CD8-positive, alpha-beta memory T cell (primary cell): ENCODE measurements at places on chromosomes 5 and 9.

DNA sequence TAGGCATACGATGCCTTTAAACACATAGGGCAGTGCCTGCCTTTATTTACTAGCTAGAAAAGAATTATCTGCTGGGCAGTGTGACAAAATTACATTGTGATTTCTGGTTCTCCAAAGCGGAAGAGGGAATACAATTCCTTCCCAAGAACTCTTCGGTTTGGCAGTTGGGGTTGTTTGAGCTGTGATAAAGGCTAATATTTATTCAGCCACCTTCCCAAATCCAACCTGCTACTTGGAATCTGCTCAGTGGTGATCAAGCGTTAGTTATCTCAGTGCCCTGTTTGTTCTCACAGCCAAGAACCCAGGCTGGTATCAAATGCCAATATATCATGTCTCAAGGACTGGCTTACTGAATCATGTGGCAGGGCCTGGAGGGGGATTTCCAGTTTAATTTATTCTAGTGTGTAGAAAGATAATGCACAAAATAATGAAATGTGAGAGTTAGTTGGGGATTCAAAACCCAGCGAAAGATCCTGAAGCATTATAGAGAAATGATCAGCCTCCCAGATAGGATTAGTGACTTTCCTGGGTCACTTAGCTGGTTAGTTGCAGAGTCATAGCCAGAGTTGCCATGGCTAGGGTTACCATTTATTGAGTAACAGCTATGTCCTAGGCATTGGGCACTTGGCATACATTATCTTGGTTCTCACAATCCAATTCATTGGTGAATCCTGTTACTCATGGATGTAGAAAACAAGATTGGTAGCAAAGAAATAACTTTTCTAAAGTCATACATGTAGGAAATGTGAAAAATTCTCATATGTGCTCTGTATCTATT is 457.0 kb upstream of the KLF4 start:
- no peak for DNase-seq

- no peak for DNase-seq
These were observed 3.9 kb downstream of the STC2 start for GRCh38 chr5:173324115-173325001.

- no peak for DNase-seq
These were observed 73.0 kb downstream of the KCNIP1 start for GRCh38 chr5:170576602-170577535.

DNA sequence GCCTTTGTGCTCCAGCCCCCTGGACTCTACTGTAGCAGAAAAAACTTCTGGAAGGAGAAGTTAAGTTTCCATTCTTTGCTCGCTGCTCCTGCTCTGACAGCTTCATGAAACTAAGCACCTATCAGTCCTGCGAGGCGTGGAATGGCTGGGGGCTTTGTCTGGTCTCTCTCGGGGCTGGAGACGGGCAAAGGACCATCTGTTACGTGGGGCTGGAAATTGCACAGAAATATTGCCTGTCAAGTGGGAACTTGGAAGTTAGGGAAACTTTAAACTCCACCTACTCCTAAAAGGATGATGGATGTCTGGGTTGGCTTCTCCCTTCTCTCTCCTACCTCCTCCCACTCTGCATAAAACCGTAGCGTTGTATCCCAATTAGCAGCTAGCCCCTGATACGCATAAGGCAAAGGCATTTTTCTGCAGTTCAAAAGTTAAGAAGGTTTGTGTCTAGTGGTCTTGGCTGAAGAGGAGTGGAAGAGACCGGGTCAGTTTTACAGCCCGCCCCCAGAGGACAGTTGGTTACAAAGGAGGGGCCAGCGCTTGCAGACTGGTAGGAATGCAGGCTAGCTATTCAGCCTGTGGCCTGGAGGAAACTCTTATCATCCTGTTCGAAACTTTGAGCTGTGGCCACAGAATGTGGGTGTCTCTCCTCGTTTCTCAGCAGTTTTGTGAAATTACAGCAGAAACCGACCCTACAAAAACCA is 1.3 kb downstream of the FBXL7 start:
- no peak for DNase-seq

DNA sequence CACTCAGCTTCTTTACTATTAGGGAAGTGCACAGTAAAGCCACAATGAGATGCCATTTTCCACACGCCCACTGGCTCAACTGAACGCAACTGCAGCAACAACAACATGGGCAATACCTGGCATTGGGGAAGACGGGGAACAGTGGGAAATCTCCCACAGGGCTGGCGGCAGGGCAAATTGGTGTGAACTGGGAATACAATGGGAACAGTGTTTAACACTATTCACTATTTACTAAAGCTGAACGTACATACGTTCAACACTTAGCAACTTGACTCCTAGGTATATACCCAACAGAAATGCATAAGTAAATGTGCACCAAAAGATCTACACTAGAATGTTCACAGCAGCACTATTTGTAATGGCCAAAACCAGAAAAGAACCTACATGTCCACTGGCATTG is 14.1 kb downstream of the ZER1 start:
- no peak for DNase-seq

GRCh38 chr9:131774636-131775035 is 34.8 kb upstream of the RAPGEF1 start:
- DNase-seq = no peak

DNA sequence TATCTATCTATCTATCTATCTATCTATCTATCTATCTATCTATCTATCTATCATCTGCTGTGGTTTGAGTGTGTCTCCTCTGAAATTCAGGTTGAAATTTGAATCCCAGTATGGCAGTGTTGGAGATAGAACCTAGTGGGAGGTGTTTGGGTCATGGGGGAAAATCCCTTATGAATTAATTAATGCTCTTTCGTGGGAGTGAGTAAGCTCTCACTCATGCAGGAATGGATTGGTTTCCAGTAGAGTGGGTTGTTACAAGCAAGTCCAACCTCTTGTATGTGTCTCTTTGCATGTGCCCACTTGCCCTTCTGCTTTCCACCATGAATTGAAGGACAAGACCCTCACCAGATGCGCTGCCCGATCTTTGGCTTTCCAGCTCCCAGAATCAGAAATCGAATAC is 113.0 kb downstream of the ANXA1 start:
- no peak for DNase-seq

GRCh38 chr5:178236679-178237078 is 4.1 kb upstream of the PHYKPL start:
- DNase-seq = no peak

DNA sequence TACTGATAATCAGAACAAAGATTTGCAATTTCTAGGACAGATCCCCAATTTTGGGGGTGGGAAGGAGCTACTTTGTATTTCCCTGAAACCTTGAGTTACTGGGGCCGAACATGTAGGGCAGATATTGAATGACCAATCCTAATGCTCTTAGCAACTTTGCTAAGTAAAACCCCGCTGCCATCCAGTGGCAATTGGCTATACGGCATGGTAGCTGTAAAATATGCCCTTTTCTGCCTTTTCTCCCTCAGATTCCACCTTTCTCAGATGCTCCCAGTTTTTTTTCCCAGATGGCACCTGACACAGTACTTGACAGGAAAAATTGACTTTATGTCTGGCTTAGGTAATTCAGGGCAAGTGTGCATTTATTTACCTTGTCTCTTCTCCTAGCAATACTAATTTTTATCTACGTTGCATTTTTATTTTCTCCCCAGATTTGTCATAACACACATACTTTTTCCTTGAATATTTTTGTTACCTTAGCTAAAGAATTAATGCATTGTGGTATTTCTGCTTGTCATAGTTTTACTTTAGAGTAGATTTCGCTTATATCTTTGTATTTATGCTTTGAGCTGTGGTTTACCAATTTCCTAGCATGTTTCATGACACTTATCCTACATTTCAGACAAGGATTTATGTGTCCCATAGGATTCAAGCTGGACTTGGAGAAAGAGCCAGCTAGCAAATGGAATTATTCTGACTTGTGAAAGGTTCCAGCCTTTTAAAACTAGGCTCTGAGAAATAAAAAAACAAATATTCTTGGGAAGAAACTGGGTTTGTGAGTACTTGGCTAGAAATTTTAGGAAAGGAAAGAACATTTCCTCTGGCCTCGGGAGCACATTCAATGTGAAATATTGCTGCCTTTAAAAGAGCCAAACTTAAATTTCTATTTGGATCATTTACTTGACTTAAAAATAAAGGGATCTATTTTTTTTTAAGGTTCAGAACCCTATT is 37.4 kb downstream of the PIK3R1 start:
- no peak for DNase-seq

GRCh38 chr5:52786391-52786790 is 1.3 kb upstream of the ITGA1 start:
- DNase-seq = no peak

DNA sequence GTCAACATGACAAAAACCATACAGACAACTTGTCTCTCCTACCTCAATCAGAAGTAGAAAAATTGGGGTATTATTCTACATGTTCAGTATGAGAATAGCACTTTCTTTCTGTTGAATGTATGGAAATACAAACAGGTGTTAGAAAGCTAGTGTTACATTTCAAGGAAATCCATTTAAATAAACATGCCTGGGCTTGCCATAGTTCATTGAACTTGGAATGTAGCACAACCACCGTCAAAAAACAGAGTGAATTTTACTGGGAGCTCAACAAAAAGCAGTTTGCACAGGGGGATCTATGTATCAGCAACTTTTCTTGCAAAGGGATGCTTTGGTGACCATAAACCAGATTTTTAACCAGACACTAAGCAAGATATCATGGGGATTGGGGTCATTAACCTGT is 307.9 kb upstream of the SMARCA2 start:
- DNase-seq = no peak

DNA sequence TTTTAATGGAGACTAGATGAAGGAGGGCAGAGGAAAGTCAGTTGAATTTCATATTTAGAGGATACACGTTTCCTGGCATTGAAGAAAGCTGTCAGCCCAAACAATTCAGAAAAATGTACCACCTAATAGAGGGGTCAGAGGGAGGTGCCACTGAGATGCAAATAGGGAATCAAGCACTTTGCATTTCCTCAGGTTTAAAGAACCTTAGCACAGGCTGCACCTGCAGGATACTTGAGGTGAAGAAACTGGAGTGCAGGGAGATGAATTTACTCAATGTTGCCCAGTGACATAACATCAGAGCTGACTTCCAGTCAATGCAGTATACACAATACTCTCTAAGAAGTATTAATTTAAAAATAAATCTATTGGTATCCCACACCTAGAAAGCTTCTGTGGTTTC is 67.0 kb upstream of the MAST4 start:
- no peak for DNase-seq

- no peak for DNase-seq
These were observed 274.5 kb upstream of the PTGER4 start for GRCh38 chr5:40405230-40405629.

DNA sequence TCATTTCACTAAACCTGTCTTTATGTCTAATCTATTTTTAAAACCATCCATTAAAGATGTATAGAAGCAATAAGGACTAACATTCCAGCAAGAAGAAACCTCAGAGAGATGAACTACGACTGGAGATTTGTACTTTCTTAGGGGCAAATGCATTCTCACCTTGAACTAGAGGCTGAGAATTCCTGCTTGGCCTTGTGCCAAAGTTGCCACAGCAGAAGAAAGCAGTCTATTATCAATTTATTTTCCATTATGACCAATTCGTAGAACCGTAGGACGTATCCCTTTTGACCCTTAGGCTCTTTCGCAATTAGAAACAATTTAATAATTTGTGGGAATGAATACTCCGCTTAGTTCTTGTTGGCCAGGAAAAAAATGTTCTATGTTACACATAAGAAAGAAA is 1647.4 kb upstream of the CDH9 start:
- no peak for DNase-seq

- DNase-seq = no peak
These were observed 353.6 kb downstream of the SLIT3 start for GRCh38 chr5:168947212-168947868.

- DNase-seq = no peak
These were observed 499.1 kb upstream of the MPDZ start for GRCh38 chr9:13778631-13779030.

GRCh38 chr9:129785866-129786265 is 17.1 kb upstream of the TOR1B start:
- no peak for DNase-seq

DNA sequence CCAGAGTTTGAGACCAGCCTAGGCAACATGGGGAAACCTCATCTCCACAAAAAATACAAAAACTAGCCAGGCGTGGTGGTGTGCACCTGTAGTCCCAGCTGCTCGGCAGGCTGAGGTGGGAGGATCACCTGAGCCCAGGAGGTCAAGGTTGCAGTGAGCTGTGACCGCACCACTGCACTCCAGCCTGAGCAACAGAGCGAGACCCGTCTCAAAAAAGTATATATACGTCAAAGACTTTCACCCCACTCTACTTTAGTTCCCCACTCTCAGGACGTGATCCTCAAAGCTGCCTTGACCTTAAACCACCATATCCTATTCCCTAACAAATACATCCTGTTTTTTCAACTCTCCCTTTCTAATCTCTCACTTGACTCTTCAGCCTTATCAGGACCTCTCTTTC is 41.0 kb downstream of the PCDHGC5 start:
- DNase-seq = no peak

- no peak for DNase-seq
These were observed 7.9 kb upstream of the C1QTNF2 start for GRCh38 chr5:160378330-160378729.

GRCh38 chr5:6675784-6676491 is 37.3 kb upstream of the TENT4A start:
- no peak for DNase-seq

DNA sequence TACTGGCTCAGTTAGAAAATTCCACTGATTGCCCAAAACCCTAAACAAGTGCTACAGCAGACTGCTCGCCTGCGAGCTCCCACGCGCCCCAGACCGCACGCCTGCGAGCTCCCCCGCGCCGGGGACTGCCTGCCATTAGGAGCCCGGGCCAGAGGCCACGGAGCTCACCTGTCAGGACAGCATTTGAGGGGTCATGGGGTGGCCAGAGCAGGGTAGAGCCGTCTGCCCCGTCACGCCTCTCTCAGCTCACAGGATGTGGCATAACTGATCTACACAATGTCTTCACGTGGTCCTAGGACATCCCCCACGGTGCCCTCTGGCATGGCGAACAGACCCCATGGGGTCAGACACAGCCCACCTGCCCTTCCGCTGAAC is 29.1 kb upstream of the LRRC14B start:
- DNase-seq = no peak

- DNase-seq = no peak
These were observed 168.4 kb downstream of the TTLL11 start for GRCh38 chr9:121924700-121925099.

DNA sequence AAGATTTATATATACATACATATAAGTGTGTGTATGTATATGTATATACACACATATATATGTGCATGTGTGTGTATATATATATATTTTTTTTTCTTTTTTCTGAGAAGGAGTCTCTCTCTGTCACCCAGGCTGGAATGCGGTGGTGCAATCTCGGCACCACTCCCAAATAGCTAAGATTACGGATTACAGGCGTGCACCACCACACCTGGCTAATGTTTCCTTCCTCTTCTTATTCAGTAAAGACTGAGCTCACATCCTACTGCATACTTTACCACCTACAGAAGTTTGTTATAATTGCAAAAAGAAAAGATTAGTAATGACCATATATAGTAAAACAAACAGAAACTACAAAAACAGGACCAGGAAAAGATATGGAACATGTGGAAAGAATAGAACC is 23.1 kb upstream of the ZNF354B start:
- no peak for DNase-seq

GRCh38 chr5:172463031-172463430 is 8.7 kb upstream of the SH3PXD2B start:
- DNase-seq = no peak

GRCh38 chr5:74575741-74576538 is 64.6 kb downstream of the ENC1 start:
- no peak for DNase-seq
